ENCODE measurements at places on chromosomes 5 and 9.

DNA sequence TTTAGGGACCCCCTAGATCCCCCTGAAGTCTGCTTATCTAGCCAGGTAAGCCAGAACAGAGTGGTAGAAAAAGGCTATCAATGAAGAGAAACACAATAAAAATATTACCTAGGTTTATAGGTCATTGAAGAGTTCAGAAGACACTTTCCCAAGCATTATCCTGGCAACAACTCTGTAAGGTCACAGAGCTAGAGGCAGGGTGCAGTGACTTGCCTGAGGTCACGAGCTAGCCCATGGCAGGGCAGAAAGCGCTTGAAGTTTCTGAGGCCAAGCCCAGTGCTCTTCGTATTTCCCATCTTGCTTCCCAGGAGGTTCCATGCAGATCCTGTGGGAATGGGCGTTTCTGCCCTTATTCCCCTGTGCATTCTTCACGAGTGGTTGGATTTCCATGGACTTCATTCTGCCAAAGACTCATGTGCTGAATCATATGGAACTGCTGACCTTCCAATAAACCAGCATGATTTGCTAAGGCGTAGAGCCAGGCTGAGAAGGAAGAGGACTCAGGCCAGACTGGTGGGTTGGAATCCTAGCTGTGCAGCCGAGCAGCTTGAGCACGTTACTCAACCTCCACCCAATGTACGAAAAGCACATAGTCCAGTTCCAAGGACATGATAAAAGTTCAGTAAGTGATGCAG is 22.1 kb downstream of the TRMO start:
- DNase-seq = no peak

DNA sequence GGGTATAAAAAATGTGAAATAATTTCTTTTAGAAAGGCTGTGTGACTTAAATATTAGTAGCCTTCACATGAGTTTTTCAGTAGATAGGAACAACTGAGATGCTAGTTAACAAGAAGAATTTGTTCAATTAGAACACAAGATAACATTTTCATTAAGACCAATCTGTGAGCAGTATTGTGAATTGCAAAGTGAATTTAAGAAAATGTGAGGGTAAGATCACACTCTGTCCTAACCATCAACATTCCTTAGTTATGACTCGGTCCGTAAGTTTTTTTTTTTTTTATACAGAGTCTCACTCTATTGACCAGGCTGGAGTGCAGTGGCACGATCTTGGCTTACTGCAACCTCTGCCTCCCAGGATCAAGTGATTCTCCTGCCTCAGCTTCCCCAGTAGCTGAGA is 180.2 kb upstream of the EGFLAM start:
- DNase-seq = peak; percentile 55

DNA sequence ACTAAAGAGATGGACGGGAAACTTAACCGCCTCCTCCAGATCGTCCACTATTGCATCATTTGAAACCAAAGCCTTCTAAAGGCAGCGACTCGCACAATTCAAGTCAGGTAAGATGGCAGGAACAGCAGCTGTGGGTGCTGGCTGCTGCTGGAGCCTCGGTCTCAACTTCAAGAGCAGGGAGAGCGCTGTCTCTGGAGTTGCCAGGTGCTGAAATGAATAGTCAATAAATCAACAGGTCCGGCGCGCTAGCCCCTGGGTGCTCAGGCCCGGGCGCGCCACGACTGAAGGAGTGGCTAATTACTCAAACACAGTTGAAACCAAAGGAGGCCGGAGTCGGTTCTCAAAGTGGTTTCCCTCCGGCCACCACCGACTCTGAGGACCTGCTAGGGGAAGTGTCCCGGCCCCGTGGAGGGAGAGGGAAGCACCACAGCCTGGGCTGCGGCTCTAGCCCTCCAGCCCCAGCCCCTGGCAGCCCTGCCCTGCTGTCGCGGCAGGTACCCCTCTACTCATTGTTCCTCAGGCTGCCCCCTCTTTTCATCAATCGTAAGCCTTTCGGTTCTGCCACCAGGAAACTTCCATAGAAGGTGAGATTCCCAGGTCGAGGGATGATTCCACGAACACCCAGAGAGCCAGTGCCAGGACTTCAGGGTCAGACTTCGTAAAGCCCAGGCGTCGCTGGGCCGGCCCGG is 804 bp downstream of the TTC39B start:
- DNase-seq = peak; percentile 70

- DNase-seq = peak; percentile 48
These were observed 298.3 kb upstream of the EFNA5 start for GRCh38 chr5:107968998-107969397.

DNA sequence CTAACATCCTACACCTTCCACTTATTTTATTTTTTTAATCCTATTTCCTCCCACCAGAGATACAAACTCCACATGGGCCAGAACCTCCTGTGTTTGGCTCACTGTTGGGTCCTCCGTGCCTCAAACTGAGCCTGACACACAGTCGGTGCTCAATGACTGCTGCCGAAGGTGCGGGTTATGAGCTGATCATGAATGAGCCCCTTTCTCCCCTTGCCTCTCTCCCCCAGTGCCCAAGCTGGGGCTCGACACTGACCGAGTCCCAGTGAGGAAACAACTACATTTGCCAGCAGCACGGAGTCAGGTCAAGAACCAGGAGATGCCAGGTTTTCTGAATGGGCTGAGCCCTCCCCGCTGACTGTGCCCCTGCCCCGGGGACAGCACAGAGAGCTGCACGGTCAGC is 45.0 kb downstream of the SARDH start:
- no peak for DNase-seq

- no peak for DNase-seq
These were observed 112.8 kb upstream of the BOD1 start for GRCh38 chr5:173729079-173729765.

- no peak for DNase-seq
These were observed 148.3 kb downstream of the ENC1 start for GRCh38 chr5:74492230-74492629.

GRCh38 chr5:61348447-61348846 is 16.4 kb downstream of the ZSWIM6 start:
- no peak for DNase-seq

DNA sequence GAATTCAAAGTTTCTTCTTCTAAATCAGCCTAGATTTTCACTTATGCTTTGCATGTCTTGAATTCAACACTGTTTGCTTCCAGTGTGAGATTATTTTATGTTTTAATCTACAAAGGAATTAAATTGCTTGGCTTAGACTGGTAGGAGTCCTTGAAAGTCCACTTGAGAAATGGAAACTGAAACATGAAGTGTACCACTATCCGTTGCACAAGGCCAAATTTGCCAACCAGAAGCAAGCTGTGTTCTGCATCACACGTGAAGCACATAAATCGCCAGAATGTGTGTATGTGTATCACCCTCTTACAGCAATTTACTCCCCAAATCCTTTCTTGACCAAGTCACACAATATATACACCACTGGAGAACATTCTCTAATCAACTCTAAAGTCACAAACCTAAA is 10.3 kb downstream of the SEMA6A start:
- DNase-seq = no peak

DNA sequence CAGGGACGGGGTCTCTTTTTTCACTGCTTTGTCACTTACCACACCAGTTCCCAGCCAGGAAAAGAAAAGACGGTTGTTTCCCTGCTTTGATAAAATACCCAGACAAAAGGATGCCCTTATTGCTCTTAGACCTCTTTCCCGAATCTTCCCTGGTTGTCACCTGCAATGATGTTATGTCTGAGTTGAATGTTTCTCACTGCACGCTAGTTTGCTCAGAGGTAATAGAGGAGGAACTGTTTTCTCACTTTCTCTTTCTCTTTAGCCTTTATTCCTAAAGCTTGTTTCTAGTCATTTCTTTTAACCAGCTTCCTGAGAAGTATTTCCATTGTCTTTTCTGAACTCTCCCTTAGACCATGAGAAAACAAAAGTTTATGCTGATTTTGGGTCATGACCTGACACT is 32.9 kb downstream of the ACER2 start:
- no peak for DNase-seq

- no peak for DNase-seq
These were observed 166.4 kb upstream of the OTULINL start for GRCh38 chr5:14415024-14415697.

- DNase-seq = no peak
These were observed 63.7 kb upstream of the IER5L start for GRCh38 chr9:129241725-129242124.

GRCh38 chr5:130568791-130569190 is 596.3 kb downstream of the HINT1 start:
- DNase-seq = no peak

- no peak for DNase-seq
These were observed 27.1 kb downstream of the ZDHHC11B start for GRCh38 chr5:757346-757930.

GRCh38 chr5:124764585-124764984 is 18.1 kb upstream of the ZNF608 start:
- DNase-seq = no peak

DNA sequence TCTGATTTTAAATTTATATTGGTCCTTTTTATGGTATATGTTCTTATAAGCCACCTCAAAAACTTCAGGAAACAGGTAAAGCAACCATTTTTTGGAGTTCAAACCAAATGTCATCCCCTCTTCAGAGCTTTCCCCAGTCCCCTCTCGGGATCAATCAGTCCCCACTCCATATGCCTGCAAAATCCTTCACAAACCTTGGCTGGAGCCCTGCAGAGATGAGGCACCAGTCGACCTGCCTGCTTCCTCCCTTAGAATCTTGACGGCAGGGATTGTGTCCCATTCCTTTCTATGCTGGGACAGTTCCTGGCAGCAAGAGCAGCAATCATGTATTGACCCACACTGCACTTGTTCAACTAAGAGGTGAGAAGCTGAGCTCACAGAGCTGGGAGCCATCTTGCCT is 22.6 kb downstream of the B4GALT1 start:
- DNase-seq = no peak

- peak; percentile 34 for DNase-seq
These were observed 366.9 kb upstream of the NUDT12 start for GRCh38 chr5:103929338-103930013.

DNA sequence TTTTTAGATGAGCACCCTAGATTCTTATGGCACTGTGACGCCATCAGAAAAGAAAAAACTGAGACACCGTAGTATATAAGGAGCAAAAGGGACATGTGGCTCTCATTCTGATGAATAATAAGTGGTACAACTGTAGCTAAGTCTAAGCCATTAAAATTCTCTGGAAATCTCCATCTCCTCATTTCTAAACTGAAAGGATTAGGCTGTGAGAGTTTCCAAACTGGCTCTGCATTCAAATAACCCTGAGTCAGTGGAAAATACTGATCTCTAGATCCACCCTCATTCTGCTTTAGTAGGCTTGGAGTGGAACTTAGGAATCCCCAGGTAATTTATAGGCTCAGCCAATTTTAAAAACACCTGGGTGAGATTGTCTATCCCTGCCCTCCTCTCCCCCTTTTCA is 28.5 kb downstream of the PTAR1 start:
- no peak for DNase-seq

- DNase-seq = no peak
These were observed 36.4 kb upstream of the DAB2 start for GRCh38 chr5:39461007-39461682.

DNA sequence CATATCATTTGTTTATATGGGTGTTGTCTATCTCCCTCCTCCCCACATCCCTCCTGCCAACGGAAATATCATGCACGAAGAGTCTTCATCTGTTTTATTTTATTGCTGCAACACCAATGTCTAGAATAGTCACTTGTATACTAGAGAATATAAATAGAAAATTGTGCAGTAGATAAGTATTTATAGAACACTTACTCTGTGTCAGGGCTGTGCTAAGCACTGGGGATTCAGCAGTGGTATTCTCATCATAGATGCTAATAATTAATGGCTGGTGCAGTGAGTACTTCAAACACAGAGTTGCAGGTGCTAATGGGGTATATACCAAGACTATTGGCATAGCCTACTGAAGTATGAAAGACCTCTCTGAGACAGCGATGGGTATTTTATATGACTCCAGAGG is 353.5 kb upstream of the CDH6 start:
- no peak for DNase-seq

DNA sequence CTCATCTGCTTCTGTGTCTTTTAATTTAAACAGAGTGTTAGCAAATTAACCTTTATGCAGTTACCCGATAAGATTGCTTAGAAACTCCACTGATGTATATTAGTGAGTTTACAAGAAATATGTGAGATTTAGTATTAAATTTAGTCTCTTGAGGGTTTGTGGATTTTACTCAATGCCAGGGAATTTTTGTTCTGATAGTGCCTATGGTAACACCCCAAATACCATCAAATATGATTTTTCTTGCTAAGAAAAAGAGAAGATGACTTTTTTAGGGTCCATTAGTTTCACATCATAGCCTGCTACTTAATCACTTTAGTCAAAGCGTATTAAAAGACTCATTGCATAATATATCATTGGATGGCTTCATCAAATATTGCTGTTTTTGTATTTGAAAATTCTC is 224.9 kb downstream of the PCSK5 start:
- DNase-seq = no peak

DNA sequence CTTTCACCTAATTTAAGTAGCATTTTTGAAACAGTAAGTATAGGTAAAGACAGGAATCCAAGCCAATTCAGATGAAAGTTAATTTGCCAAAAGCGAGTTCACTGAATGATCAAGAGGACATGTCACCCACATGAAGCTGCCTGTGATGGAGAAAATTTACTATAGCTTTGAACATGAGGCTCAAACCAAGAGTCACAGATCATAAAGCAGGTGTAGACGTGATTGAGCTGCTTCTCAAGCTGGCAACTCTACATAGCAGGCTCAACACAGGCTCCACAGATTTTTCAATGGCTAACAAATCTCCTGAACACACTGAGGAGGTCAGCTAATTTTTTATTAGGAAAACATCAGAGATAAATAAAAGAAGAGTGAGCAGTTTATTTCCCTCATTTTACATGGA is 173.7 kb downstream of the FAM114A2 start:
- DNase-seq = no peak

- DNase-seq = no peak
These were observed 12.5 kb downstream of the TRPM3 start for GRCh38 chr9:71108937-71109336.

DNA sequence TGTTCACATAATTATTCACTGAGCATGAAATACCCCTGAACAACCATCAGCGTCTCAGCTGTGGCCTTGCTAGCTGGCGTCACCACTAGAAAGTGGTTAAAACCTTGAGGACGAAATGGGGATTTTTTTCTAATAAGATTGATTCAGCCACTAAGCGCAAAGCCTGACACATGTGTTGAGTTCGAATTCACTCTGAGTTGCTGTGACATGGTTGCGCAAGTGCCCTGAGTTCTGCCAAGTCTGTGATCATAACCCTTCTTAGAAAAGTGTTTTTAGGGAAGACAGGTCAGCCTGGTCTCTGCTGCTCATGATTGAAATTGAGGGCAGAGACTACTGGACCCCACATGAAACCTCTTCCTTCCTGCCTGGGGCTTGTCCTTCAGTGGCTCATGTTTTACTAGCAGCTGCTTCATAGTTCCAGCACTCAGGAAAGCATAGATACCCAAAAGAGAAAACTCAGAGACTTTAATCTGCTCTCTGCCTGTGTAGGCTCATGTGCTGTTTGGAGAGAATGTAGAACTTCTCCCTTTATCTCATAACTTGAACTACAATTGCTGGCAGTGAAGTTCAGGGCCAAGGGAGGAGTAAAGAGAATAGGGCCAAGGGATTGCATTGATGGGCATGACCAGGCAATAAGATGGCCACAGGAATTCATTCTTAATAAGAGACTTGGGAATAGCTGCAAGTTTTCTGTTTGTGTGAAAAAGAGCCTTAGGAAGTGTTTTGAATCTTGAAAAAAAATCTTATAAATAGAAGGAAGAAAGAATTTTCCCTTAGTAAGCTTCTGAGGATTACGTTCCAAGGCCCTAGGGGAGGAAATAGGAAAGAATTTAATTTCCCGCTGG is 66.8 kb upstream of the CXCL14 start:
- DNase-seq = no peak

GRCh38 chr9:98859941-98860340 is 52.5 kb downstream of the GALNT12 start:
- DNase-seq = no peak
